Umbilical cord (tissue), 2 donors: ENCODE measurements at places on chromosomes 5 and 9. TPM values are rescaled to one million over a fixed set of nuclear protein-coding genes. Genes with fewer than 3 reads are reported as not detected.

- DNase-seq: peak; percentile 20
Measured at GRCh38 chr5:103218164-103218563, 40.4 kb upstream of the MACIR start.

GRCh38 chr5:154335065-154335448, 110.7 kb upstream of the SAP30L start:
- no peak for DNase-seq

GRCh38 chr5:36079200-36079781, 12.6 kb upstream of the UGT3A2 start:
- peak; percentile 68 for DNase-seq

- DNase-seq: peak; percentile 42
Measured at GRCh38 chr5:128038643-128039042, 44.9 kb upstream of the SLC12A2 start.

- DNase-seq: no peak
Measured at GRCh38 chr9:128969491-128969890, 22.0 kb downstream of the NUP188 start.

The ADAMTS12 gene
- total RNA-seq: 49.4 TPM

The CCDC152 gene
- 5.5 TPM for total RNA-seq

- no peak for DNase-seq
Measured at GRCh38 chr5:37847978-37848425, 8.2 kb upstream of the GDNF start.

DNA sequence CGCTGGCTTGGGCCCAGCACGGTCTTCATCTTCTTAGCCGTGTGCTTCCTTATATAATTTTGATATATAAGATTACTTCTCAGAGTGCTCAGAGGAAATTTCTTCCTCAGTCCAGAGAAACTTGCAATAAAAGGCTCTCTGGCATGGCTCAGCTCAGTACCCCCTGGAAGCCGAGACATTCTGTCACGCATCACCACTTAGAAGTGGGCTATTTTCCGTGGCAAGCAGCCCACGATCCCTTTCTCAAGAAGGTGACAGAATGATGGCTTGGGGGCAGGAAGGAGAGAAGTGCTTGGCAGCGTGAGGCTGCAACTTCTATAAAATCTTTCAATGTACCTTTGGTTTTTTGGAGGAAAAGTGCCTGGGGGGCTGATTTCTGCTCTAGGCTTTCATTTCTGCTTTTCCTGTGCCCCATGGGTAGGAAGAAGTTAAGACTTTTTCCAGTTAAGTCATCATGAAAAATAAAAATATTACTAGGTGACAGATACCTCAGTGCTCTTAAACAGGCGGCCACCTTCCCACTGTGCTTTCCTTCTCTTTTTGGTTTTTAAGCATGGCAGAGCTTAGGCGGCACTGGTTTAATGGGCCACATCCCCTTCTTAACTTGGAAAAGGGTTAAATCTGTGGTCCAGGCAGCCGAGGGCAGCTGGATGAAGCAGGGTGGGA, 104.6 kb downstream of the MVB12B start:
- no peak for DNase-seq
